Uterus (tissue), 4 donors: ENCODE measurements at places on chromosomes 2 and 18. TPM values are rescaled to one million over a fixed set of nuclear protein-coding genes. Genes with fewer than 3 reads are reported as not detected.

LOXHD1 gene
- not detected for total RNA-seq

PLGLB1 gene
- total RNA-seq, result not detected

GTF2A1L gene
- total RNA-seq, result 0.35 TPM

PLEKHM3 gene
- total RNA-seq, result 43.4 TPM

SNTG2 gene
- 3.2 TPM for total RNA-seq

- H3K4me3 ChIP-seq, result no peak overlapping the region
- DNase-seq, result no peak
- H3K4me1 ChIP-seq, result no peaks in the 10 kb centered on the region
- no peaks in the 10 kb centered on the region for H3K36me3 ChIP-seq
- H3K27me3 ChIP-seq, result no peaks in the 10 kb centered on the region
These were observed 165.4 kb downstream of the RBM43 start for GRCh38 chr2:151096235-151096634.

DNA sequence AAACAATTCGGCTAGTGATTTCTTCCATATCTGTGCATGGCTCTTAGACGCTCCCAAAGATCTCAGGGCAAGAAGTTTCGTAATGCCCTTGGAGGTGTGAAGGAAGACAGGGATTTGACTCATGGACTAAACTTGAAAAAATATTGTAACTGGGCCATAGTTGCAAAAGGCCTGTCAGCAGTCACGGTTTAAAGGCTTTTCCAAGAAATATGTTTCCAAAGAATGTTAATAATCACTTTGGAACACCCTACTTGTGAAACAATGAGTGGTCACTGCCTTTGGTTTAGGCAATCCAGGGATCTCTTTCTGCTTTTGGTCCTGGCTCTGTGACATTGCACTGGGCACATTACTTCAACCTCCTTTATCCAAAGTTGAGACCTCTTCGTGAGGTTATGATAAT lies 102.5 kb upstream of the RASGRP3 start:
- no peaks in the 10 kb centered on the region for H3K36me3 ChIP-seq
- no peak overlapping the region for H3K27ac ChIP-seq
- no peak overlapping the region for H3K4me3 ChIP-seq
- no peaks in the 10 kb centered on the region for H3K4me1 ChIP-seq
- H3K27me3 ChIP-seq, result no peaks in the 10 kb centered on the region

DNA sequence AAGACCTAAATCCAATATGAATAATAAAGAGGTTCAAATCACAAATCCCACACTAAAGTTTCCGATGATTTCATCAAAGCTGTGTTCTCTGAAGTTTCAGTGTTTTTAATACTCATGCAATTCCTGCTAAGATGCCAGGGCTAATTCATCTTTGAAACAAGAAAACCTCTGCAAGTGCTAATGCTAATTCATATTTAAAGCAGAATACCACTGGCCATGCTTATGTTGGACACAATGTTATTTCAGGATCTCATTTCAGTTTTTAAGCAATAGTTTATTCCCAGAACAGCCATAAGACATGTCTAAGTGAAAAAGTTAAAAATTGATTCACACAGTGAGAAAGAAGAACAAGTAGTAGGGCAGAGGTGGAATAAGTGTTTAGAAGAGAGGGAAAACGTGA lies 62.8 kb downstream of the GRB14 start:
- no peaks in the 10 kb centered on the region for H3K27me3 ChIP-seq
- no peak overlapping the region for H3K27ac ChIP-seq
- no peaks in the 10 kb centered on the region for H3K36me3 ChIP-seq
- DNase-seq, result no peak
- no peaks in the 10 kb centered on the region for H3K4me1 ChIP-seq

DNA sequence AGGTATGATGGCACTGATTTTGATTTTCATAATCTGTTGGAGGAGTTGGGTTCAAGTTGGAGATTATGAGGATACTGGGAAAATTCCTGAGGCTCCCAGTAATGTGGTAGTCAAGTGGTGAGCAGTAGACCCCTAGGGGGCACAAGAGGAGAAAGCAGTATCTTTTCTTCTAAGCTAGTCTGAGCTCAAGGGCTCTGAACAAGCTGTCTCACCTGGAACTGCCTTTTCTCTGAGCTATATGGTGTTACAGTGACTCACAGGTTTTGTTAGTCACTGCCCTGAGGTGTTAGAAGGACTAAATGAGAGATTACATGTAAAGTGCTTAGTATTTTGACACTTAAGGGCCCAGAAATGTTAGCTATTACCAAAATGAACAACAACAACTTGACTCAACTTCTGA lies 42.2 kb downstream of the CD302 start:
- H3K27me3 ChIP-seq, result no peaks in the 10 kb centered on the region
- no peaks in the 10 kb centered on the region for H3K36me3 ChIP-seq
- no peak for DNase-seq
- H3K27ac ChIP-seq, result no peak overlapping the region

DNA sequence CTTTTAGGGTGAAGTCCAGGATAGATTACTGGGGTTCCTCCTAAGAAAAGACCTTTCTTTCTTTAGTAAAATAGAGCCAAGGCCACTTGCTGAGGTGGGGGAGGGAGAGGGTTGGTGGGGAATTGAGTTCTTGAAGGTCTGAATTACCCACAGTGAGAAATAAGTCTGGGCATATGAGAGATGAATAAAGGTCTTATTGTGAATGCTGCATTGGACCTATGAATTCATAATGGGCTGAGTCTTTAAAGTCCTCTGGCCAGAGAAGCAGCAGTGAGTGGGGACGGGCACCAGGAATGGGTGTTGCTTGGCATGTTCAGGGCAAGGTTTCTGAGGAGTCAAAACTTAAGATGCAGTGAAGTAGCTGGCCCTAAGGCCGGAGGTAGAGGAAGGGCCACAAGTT lies 10.5 kb downstream of the MAPRE3 start:
- no peak overlapping the region for H3K4me3 ChIP-seq
- no peaks in the 10 kb centered on the region for H3K27me3 ChIP-seq
- peaks cover 6% of the 10 kb centered on the region for H3K4me1 ChIP-seq
- no peak overlapping the region for H3K27ac ChIP-seq

- no peaks in the 10 kb centered on the region for H3K27me3 ChIP-seq
- peaks cover 50% of the 10 kb centered on the region for H3K4me1 ChIP-seq
- no peak overlapping the region for H3K4me3 ChIP-seq
- no peaks in the 10 kb centered on the region for H3K36me3 ChIP-seq
- H3K27ac ChIP-seq, result peak overlapping the region; percentile 95
These were observed 85.4 kb downstream of the STPG4 start for GRCh38 chr2:47069628-47070154.

GRCh38 chr2:74944987-74945787 lies 13.3 kb upstream of the POLE4 start:
- H3K4me3 ChIP-seq, result no peak overlapping the region
- no peaks in the 10 kb centered on the region for H3K27me3 ChIP-seq
- DNase-seq, result no peak
- H3K27ac ChIP-seq, result no peak overlapping the region
- no peaks in the 10 kb centered on the region for H3K36me3 ChIP-seq

DNA sequence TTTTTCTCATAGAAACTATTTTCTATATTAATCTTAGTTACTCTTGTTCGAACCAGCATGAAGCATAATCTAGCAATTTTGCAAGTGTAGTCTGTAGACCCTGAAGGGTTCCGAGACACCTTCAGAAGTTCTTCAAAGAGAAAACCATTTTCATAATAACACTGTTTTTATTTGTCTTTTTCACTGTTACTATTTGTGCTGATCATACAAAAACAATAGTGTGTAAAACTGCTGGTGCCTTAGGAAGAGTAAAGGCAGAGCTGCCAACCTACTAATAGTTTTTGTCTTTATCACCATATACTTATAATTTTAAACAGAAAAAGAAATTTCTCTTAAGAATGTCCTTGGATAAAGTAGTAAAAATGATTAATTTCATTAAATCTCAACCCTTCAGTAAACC lies 218.9 kb downstream of the ZNF385B start:
- H3K36me3 ChIP-seq, result no peaks in the 10 kb centered on the region
- no peak overlapping the region for H3K27ac ChIP-seq
- no peak for DNase-seq
- H3K4me1 ChIP-seq, result no peaks in the 10 kb centered on the region

DNA sequence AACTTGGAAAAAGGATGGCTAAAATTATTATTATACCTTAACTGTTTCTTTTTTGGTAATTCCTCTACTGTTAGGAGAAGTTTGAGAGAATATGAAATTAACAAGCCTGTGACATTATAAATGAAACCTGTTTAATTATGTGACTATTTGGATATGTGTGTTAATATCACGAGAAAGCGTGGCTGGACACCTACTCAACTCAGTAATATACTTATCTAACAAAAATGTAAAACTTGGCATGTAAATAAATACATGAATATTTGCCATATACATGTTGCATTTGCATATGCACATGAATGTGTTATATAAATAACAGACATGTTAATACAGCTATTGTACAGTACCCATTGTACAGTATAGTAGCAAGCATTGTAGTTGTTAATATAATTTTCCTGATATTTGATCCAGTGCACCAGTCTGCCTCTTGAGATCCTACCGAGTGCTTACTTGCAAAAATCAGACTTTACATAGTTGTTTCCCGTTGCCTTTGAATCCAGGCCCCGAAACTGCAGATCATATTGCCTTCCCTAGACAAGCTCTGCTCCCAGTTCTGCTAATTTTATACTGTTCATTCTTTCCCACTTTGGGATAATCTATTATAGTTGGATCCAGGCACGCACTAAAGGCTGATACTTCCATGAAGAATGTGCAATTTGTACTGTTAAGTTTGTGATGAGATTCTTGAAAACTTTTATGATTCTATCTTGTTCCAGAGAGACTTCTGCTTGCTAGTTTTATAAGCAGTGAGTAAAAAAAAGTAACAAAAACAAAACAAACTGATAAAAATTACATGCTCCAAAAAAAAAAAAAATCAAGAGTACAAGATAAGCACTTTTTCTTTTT lies 395.6 kb downstream of the ARHGAP15 start:
- no peak overlapping the region for H3K4me3 ChIP-seq
- H3K27me3 ChIP-seq, result no peaks in the 10 kb centered on the region
- DNase-seq, result no peak
- H3K36me3 ChIP-seq, result no peaks in the 10 kb centered on the region
- peaks cover 4% of the 10 kb centered on the region for H3K4me1 ChIP-seq
- H3K27ac ChIP-seq, result no peak overlapping the region

- no peak overlapping the region for H3K27ac ChIP-seq
- DNase-seq, result no peak
- H3K4me3 ChIP-seq, result no peak overlapping the region
- no peaks in the 10 kb centered on the region for H3K36me3 ChIP-seq
These were observed 175.2 kb downstream of the SH3RF3 start for GRCh38 chr2:109304242-109304641.

- no peaks in the 10 kb centered on the region for H3K36me3 ChIP-seq
- H3K4me3 ChIP-seq, result no peak overlapping the region
- DNase-seq, result no peak
- no peak overlapping the region for H3K27ac ChIP-seq
These were observed 51.4 kb downstream of the GREB1L start for GRCh38 chr18:21293479-21293878.

GRCh38 chr2:104952976-104953375 lies 84.9 kb upstream of the MRPS9 start:
- no peaks in the 10 kb centered on the region for H3K4me1 ChIP-seq
- H3K27me3 ChIP-seq, result no peaks in the 10 kb centered on the region
- H3K27ac ChIP-seq, result no peak overlapping the region
- H3K36me3 ChIP-seq, result no peaks in the 10 kb centered on the region
- DNase-seq, result no peak

- H3K36me3 ChIP-seq, result no peaks in the 10 kb centered on the region
- H3K27ac ChIP-seq, result no peak overlapping the region
- H3K27me3 ChIP-seq, result no peaks in the 10 kb centered on the region
- DNase-seq, result no peak
- no peak overlapping the region for H3K4me3 ChIP-seq
These were observed 799 bp downstream of the CYTIP start for GRCh38 chr2:157443090-157443489.

- no peak overlapping the region for H3K4me3 ChIP-seq
- no peak overlapping the region for H3K27ac ChIP-seq
- H3K4me1 ChIP-seq, result no peaks in the 10 kb centered on the region
- DNase-seq, result no peak
These were observed 87.1 kb upstream of the ITGA4 start for GRCh38 chr2:181370126-181370525.
